ENCODE measurements at places on chromosomes 11 and 22. TPM values are rescaled to one million over a fixed set of nuclear protein-coding genes. Genes with fewer than 3 reads are reported as not detected.
A peak's percentile ranks its signal among the peaks of the same experiment; 100 is the strongest.

DNA sequence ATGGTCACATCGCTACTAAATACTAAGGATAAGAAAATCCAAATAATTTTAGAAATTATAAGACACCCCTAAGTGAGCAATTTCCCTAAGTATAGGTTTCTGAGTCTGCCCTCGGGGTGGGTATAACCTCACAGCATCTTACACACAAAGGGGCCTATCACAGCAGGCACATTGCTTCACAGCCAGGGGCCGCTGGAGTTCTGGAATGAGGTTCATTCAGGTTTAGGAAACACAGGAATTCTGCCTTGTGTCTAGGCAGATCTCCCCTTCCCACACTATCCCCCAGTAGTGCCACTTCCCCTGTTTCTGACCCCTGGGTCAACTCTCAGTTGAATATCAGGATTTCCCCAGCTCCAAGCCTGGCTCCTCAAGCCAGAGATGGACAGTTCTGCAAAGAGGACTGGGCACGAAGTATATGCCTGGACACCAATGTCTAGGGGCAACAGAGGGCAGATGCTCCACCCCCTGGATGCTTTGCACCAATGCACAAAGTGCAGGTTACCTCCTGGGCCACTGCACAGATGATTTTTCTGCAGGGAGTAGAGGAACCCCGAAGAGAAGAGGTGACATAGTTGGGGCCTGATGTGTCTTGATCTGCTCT is 11.4 kb downstream of the TUBA8 start:
- H3K4me3 ChIP-seq: no peak overlapping the region
- no peak overlapping the region for H3K27ac ChIP-seq
- no peak for DNase-seq
- H3K4me1 ChIP-seq: peaks cover 13% of the 10 kb centered on the region

DNA sequence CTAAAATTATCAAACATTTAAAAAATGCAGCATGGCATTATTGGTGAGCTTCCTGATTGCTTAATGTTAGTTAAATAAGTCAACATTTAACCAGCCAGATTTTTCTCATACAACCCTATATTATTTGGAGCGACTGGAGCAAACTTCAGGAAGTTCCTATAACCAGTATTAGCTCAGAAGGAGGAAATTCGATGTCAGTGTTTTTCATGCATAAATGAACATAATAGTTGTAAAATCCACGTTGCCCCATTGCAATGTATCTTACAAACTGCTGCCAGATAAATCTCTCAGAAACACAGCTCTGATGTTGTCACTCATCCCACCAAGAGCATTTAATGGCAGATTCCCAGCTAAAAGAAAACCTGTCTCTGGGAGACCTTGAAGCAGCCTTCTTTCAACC is 278.5 kb downstream of the CASP12 start:
- no peaks in the 10 kb centered on the region for H3K36me3 ChIP-seq
- H3K4me3 ChIP-seq: no peak overlapping the region
- no peak overlapping the region for H3K27ac ChIP-seq

- H3K27ac ChIP-seq: peak overlapping the region; percentile 97
- no peaks in the 10 kb centered on the region for H3K27me3 ChIP-seq
- peaks cover 2% of the 10 kb centered on the region for H3K36me3 ChIP-seq
- H3K4me1 ChIP-seq: peaks cover 50% of the 10 kb centered on the region
Observed at GRCh38 chr11:44608991-44609782, 43.7 kb downstream of the CD82 start.

DNA sequence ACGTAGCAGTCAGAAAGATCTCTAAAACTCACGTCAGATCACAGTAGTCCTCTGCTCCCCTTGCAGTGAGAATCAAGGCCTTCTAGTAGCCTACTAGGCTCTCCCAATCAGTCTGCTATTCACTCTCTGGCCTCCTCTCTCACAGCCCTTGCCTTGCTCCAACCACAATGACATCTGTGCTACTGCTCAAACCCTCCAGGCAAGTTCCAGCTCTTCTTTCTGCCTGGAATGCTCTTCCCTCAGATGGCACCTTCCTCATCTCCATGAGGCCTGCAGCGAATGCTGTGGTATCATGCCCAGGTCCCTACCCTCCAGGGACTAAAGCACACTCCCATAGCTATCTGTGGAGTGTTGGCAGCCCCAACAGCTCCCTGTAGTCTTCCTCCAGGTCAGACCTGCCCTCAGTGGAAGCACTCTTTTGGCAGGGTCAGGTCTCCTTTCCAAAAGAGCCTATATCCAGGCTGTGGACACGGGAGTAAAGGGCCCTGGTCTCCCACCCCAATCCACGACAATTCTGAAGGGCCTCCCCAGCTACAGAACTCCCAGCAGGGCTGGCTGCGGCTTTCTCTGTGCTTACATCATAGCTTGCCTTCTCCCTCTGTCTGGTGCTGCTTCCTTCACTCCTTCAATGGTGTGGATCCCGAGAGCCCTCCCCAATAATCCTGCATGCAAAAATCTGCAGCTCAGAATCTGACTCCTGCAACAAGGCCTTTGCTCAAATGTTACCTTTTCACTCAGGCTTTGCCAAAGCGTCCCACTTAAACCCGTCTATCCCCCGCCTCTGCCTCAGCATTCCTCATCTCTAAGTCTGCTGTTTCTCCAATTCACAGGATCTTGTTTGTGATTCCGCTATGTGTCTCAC is 8.9 kb downstream of the HIRA start:
- H3K4me1 ChIP-seq: peaks cover 71% of the 10 kb centered on the region
- DNase-seq: no peak
- no peaks in the 10 kb centered on the region for H3K27me3 ChIP-seq
- H3K4me3 ChIP-seq: peak overlapping the region; percentile 63
- H3K36me3 ChIP-seq: peaks cover 3% of the 10 kb centered on the region

DNA sequence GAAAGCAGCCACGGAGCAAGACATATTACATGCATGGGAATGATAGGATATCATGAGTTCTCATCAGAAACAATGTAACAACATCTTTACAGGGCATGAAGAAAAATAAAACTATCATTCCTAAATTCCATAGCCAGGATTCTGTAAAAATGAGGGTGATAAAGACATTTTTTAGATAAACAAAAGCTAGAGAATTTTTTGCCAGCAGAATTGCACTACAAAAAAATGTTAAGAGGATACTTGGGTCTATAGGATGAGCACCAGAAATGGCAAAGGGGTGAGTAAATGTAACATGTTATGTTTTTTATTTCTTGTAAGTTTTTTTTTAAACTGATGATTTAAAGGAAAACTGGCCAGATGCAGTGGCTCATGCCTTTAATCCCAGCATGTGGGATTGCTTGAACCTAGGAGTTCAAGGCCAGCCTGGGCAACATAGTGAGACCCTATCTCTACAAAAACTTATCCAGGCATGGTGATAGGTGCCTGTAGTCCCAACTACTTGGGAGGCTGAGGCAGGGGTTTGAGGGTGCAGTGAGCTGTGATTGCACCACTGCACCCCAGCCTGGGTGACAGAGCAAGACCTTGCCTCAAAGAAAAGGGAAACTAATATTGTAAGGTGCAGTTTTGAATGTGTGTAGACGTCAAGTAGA is 33.2 kb downstream of the TBX1 start:
- DNase-seq: no peak
- no peak overlapping the region for H3K4me3 ChIP-seq
- H3K4me1 ChIP-seq: peaks cover 2% of the 10 kb centered on the region
- H3K27ac ChIP-seq: no peak overlapping the region
- H3K36me3 ChIP-seq: peaks cover 9% of the 10 kb centered on the region

DNA sequence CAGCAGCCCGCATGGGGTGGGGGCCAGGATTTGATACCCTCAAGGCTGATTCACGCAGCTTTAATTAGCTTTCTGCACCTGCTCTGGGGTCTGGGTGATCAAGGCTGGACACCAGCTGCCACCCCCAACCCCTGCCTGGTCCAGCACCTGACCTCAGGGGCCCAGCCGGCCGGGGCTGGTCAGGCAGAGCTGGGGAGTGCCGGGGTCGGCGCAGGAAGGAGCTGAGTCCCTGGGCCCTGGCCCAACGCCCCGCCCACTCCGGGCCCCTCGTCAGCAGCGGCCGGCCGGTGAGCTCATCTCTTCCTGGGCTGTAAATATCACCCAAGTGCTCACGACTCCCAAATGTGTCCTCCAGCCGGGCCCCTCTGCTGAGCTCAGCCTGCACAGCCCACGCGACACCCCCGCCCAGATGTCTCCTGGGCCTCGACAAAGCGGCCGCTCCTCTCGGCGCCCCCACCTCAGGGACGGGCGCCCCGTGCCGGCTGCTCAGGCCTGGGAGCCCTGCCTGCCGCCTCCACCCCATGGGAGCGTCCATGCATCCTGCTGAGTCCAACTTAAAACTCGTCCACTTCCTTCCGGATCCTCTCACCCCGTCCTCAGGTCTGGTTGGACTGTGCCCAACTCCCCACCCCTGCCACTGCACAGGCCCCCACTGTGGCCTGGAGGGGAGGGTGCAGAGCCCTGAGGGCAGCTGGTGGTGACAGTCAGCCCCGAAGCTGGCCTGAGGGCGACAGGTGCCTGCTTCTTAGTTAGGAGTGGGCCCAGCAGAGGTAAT is 29.0 kb downstream of the RTN4R start:
- DNase-seq: no peak
- no peaks in the 10 kb centered on the region for H3K27me3 ChIP-seq
- peaks cover 16% of the 10 kb centered on the region for H3K4me1 ChIP-seq
- peak overlapping the region; percentile 9 for H3K27ac ChIP-seq
- peak overlapping the region; percentile 66 for H3K4me3 ChIP-seq

The RIN1 gene
- total RNA-seq: 3.4 TPM

Data from T-helper 17 cell (primary cell).